Naive B cell (primary cell): ENCODE measurements at places on chromosomes 4 and X. TPM values are rescaled to one million over a fixed set of nuclear protein-coding genes. Genes with fewer than 3 reads are reported as not detected.

- no peaks in the 10 kb centered on the region for H3K36me3 ChIP-seq
- H3K4me3 ChIP-seq = no peak overlapping the region
- H3K4me1 ChIP-seq = no peaks in the 10 kb centered on the region
- no peak overlapping the region for H3K27ac ChIP-seq
These were observed 309.4 kb upstream of the NOCT start for GRCh38 chr4:138706201-138706600.

DNA sequence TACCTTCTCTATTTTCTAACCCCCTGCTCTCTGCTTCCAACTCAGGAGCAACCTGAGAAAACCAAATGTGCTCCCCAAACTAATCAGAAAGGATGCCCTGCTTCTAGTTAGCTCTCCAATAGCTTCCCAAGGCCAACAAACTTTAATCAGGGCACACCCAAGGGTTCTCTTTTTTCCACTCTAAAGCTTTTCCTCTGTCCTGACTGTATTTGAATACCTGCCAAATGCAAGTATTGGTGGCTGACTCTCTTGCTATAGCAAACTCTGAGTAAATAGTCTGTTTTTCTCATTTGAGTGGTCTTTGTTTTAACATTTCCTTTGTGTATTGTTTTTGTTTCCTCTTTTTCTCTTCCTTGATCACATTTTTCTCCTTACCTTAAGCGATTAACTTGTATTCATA is 52.5 kb downstream of the GBA3 start:
- H3K4me3 ChIP-seq = no peak overlapping the region
- H3K4me1 ChIP-seq = no peaks in the 10 kb centered on the region
- no peak for DNase-seq
- no peak overlapping the region for H3K27ac ChIP-seq

DNA sequence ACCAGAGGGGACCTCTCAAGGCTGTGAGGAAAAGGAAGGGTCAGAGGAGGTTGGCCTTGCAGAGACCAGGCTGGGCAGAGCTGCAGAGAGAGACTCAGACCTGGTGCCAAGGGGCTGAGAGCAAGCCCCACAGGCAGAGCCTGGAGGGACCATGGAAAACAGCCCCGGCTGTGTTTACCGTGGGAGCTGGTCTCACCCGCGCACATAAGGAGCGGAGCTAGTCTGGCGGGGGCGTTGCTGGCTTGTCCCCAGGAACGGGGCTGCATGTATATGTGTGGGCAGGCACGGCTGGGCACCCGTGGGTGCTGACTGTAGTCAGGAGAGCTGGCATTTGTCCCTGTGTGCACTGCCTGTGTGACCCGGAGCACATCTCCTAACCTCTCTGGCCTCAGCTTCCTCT is 45.7 kb downstream of the C4orf50 start:
- no peak overlapping the region for H3K27ac ChIP-seq
- no peak overlapping the region for H3K4me3 ChIP-seq
- H3K27me3 ChIP-seq = no peaks in the 10 kb centered on the region
- no peaks in the 10 kb centered on the region for H3K4me1 ChIP-seq
- no peak for DNase-seq
- no peaks in the 10 kb centered on the region for H3K36me3 ChIP-seq

DNA sequence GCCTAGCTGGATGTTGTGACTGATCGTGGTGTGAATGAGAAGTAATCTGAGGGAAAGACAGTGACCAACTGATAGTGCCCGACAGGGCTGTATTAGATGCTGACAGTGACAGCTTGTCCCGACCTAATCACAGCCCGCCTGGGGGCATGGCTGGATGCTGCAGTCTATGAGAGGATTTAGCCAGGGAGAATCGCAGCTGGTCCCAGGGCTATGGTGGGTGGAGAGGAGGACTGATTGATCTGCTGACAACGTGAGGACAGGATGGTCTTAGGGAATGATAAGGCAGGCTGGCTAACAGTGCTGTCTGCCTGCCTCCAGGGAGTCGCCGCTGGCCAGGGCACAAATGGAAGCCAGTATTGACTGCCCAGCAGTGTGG is 621 bp upstream of the SUV39H1 start:
- no peak for DNase-seq
- H3K4me1 ChIP-seq = peaks cover 16% of the 10 kb centered on the region
- H3K36me3 ChIP-seq = peaks cover 6% of the 10 kb centered on the region
- peak overlapping the region; percentile 69 for H3K4me3 ChIP-seq

DNA sequence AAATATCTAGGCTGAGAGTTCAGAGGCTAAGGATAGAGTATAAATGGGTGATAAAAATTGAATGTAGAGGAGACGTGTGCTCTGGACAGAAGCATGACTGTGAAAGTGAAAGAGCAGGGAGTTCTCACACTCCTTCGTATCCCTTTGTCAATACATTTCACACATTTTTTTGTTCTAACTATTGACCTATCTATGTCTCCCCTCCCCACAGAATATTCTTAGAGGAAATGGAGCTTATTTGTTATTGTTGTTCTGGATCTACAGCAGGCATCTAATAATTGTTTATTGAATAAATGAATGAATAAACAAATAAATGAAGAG is 57.6 kb downstream of the ENPEP start:
- no peak overlapping the region for H3K4me3 ChIP-seq
- no peaks in the 10 kb centered on the region for H3K36me3 ChIP-seq
- no peaks in the 10 kb centered on the region for H3K4me1 ChIP-seq
- peaks cover 26% of the 10 kb centered on the region for H3K27me3 ChIP-seq
- H3K27ac ChIP-seq = no peak overlapping the region

ANOS1 gene
- polyA plus RNA-seq = not detected

TMEM144 gene
- not detected for polyA plus RNA-seq

PPBP gene
- polyA plus RNA-seq = 91.9 TPM

LDOC1 gene
- polyA plus RNA-seq = 8.2 TPM

GPR78 gene
- polyA plus RNA-seq = not detected

ADGRG4 gene
- polyA plus RNA-seq = not detected

RTL9 gene
- not detected for polyA plus RNA-seq
